ENCODE measurements at places on chromosomes 2 and 18. TPM values are rescaled to one million over a fixed set of nuclear protein-coding genes. Genes with fewer than 3 reads are reported as not detected.

- H3K4me1 ChIP-seq, result no peaks in the 10 kb centered on the region
- no peak for DNase-seq
- H3K27ac ChIP-seq, result no peak overlapping the region
These were observed 89.5 kb upstream of the LMAN1 start for GRCh38 chr18:59448546-59448945.

The GLI2 gene
- 4.1 TPM for polyA plus RNA-seq

DNA sequence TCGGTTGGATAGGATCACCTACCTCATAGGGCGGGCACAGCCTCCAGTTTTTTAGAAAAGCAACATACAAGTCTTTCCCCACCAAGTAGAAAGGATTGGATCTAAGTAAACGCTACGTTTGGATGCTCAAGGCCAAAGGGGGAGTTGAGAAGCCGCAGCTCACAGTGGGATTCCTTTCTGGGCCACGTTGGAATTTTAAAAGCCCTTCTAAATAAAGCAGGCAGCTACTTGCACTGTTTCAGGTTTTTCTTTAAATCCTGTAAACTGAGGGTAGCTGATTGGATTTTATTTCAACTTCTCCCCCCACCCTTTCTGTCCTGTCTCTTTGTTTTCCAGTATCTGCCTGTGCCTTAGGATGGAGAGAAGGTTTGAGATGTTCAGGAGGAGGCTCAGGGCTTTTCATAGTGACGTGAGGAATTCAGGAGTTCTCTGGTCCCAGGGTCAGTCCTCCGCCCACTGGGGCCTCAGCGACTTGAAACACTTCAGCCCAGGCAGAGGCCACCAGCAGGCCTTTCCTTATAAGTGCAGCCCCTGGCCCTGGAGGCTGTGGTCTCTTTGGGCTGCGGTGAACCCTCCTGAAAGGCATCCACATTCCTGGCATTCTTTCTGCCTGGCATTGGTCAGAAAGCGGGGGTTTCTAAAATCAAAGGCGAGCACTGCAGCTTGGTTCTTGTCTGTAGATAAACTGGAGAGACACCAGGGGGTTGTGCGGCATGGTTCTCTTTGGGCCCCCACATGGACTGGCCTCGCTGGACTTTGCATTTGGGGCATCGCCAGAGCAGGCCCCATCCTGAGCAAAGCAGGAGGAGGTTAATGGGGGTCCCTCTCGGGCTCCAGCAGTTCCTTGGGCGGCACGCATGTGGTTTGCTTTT lies 44.5 kb downstream of the SH3BP4 start:
- H3K36me3 ChIP-seq, result peaks cover 20% of the 10 kb centered on the region
- DNase-seq, result no peak
- no peaks in the 10 kb centered on the region for H3K27me3 ChIP-seq

DNA sequence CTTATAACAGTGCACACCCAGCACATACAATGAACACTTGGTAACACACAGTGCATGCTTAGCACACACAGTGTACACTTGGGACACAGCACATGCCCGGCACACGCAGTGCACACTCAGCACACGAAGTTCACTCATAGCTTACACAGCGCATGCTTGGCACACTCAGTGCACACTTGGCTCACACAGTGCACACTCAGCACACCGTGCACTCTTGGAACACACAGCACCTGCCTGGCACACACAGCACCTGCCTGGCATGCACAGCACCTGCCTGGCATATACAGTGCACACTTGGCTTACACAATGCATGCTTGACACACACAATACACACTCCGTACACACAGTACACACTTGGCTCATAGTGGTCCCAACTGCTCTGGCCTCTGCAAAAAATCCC lies 128.2 kb downstream of the GALR1 start:
- DNase-seq, result no peak
- H3K27me3 ChIP-seq, result no peaks in the 10 kb centered on the region
- H3K27ac ChIP-seq, result no peak overlapping the region
- H3K36me3 ChIP-seq, result no peaks in the 10 kb centered on the region

GRCh38 chr2:102704531-102704930 lies 57.3 kb upstream of the TMEM182 start:
- peaks cover 6% of the 10 kb centered on the region for H3K4me1 ChIP-seq
- no peaks in the 10 kb centered on the region for H3K27me3 ChIP-seq
- no peak overlapping the region for H3K27ac ChIP-seq
- no peak for DNase-seq
- no peaks in the 10 kb centered on the region for H3K36me3 ChIP-seq

DNA sequence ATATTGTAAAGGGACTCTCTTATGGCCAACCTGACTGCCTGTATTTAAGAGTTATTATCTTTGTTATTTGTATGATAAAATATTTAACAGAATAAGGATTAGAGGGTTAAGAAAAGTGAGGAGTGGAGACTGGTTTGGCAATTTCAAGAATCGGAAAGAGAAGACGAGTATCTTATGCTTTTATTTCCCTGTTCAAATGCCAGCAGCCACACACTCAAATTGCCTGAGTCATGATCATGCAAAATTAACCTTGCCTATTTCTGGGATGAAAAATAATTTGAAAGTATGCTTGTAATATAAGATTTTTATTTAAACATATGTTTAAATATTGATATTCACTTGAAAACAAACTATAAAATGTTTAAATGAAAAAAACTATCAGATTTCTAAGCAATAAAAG lies 188.6 kb downstream of the CD226 start:
- H3K27ac ChIP-seq, result no peak overlapping the region
- H3K4me1 ChIP-seq, result no peaks in the 10 kb centered on the region
- no peak for DNase-seq
- H3K36me3 ChIP-seq, result no peaks in the 10 kb centered on the region
- H3K4me3 ChIP-seq, result no peak overlapping the region
- no peaks in the 10 kb centered on the region for H3K27me3 ChIP-seq

The PPP4R3B gene
- polyA plus RNA-seq, result 82.0 TPM

- no peak overlapping the region for H3K27ac ChIP-seq
- no peaks in the 10 kb centered on the region for H3K36me3 ChIP-seq
- no peak overlapping the region for H3K4me3 ChIP-seq
- H3K27me3 ChIP-seq, result peaks cover 88% of the 10 kb centered on the region
These were observed 3.1 kb downstream of the WNT10A start for GRCh38 chr2:218883491-218884490.

The CDH7 gene
- 0.22 TPM for polyA plus RNA-seq

The L3MBTL4 gene
- 4.0 TPM for polyA plus RNA-seq

GRCh38 chr2:210360412-210360811 lies 45.4 kb upstream of the MYL1 start:
- no peak overlapping the region for H3K4me3 ChIP-seq
- no peaks in the 10 kb centered on the region for H3K4me1 ChIP-seq
- H3K27me3 ChIP-seq, result no peaks in the 10 kb centered on the region
- no peak for DNase-seq
- H3K27ac ChIP-seq, result no peak overlapping the region

GRCh38 chr2:221270806-221271205 lies 301.3 kb downstream of the EPHA4 start:
- H3K4me1 ChIP-seq, result no peaks in the 10 kb centered on the region
- H3K4me3 ChIP-seq, result no peak overlapping the region
- no peaks in the 10 kb centered on the region for H3K36me3 ChIP-seq
- H3K27ac ChIP-seq, result no peak overlapping the region
- no peaks in the 10 kb centered on the region for H3K27me3 ChIP-seq
- no peak for DNase-seq

- DNase-seq, result peak; percentile 64
- H3K4me3 ChIP-seq, result no peak within 1 kb of the TSS
- no peaks in the 10 kb centered on the region for H3K36me3 ChIP-seq
These were observed at the start of gene MC4R for GRCh38 chr18:60372596-60372995. Gene MC4R (minus strand): TSS chr18:60372775. CDS start chr18:60372349, 426 bp downstream.

GRCh38 chr2:216661639-216662375 lies 28.6 kb downstream of the IGFBP2 start:
- H3K27me3 ChIP-seq, result no peaks in the 10 kb centered on the region
- H3K4me3 ChIP-seq, result no peak overlapping the region

DNA sequence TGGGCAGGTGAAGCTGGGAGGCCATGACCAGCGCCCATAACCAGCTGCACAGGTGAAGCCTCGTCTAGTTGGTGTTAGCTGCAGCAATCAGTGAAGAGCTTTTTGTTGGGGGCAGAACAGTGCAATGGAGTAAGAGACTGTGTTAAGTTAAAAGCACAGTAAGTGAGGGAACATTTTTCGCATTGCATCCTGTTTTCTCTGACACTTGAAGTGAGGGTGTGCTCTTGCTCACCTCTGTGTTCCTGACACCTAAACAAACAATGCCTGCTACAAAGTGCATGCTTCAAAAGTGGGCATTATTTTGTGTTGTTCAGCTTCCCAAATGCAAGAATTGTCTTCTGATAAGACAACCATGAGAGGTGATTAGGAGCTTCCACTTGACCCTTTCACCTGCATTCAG lies 324.0 kb upstream of the ACVR2A start:
- H3K4me3 ChIP-seq, result no peak overlapping the region
- DNase-seq, result no peak
- no peaks in the 10 kb centered on the region for H3K4me1 ChIP-seq

DNA sequence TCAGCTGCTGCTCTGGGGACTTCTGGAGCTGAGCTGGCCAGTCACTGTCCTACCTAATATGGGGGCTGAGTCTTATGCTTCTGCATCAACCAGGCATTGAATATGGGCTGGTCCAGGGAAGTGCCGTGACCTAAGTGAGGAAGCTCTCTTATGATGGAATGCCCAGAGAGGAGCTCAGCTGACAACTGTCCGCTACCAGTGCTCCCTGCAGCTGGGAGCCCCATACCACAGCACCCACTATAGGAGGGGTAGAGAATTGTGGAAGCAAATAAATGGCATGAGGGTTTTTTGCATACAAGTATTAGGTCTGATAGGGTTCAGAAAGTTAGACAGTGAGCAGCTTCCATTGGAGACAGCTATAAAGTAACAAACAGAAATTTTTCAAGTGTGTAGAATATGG lies 4.5 kb downstream of the TIMM21 start:
- H3K4me1 ChIP-seq, result peaks cover 6% of the 10 kb centered on the region
- H3K27me3 ChIP-seq, result no peaks in the 10 kb centered on the region
- H3K4me3 ChIP-seq, result no peak overlapping the region
- DNase-seq, result no peak
- no peak overlapping the region for H3K27ac ChIP-seq

- H3K27ac ChIP-seq, result no peak overlapping the region
- H3K36me3 ChIP-seq, result no peaks in the 10 kb centered on the region
- no peak overlapping the region for H3K4me3 ChIP-seq
- DNase-seq, result no peak
These were observed 87.5 kb upstream of the CTAGE1 start for GRCh38 chr18:22505141-22505591.

DNA sequence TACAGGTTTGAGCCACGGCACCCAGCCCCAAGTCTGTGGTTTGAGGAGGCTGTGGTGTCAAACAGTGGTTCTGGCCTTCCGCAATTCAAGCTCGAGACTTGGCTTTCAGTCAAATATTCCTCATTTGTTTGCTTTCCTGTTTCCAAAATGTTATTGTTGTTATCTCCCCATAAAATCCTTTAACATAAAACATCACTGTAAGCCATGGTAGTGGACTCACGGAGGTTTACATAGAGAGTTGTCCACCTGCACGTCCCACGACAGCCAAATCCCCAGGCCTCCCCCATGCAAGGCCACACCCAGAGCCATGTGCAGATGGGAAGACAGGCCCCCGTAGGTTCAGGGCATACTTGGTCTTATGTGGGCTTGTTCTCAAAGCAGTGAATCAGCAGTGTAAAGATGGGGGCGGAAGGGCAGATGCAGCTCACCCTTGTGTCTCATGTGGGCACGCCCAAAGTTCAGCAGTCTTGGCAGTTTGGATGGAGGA lies 18.9 kb upstream of the ST3GAL5 start:
- no peak overlapping the region for H3K27ac ChIP-seq
- DNase-seq, result no peak
- no peaks in the 10 kb centered on the region for H3K36me3 ChIP-seq
- peaks cover 5% of the 10 kb centered on the region for H3K4me1 ChIP-seq
- no peak overlapping the region for H3K4me3 ChIP-seq

DNA sequence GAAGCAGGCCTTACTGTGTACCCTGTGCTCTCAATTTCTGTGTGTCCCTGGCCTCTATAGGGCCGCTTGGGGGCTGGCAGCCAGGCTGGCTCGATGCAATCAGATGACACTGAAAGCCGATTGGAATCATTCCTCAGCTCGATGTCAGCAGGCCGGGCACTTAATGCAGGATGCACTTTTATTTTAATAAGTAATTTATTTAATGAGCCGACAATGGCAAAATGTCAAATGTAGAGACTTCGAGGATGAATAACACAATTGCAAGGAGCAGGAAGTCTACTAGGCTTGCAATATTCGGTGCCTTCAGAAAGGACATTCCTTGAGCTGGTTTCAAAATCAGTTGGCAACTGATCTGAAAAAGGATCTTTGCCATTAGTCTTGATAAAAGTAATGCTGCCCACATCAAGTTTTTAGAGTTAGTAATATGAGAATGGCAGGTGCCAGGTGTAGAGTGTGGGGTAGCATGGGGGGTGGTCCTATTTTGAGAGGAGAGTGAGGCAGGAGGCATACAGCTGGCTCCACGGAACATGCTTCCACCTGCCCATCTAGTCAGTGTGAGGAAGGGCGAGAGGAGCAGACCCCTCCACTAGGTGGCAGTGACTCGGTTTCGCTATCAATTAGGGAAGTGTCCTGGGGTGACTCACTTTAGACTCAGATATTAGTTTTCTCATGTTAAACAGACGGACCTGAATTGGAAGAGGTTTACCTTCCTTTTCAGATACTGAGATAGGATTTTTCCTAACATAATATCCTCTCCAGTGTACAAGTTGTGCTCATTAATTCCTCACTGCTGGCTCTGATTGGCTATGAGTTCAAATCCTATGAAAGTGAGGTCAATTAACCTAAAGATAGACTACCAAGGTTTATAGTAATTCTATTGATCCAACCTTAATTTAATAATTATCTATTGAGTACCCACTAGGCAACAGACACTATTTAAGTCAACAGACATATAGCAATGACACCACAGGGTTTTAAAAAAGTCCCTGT lies 80.9 kb downstream of the NABP1 start:
- no peak overlapping the region for H3K27ac ChIP-seq
- H3K4me3 ChIP-seq, result no peak overlapping the region
- peak; percentile 19 for DNase-seq

GRCh38 chr2:173983391-173983871 lies 18.3 kb upstream of the SP3 start:
- no peak overlapping the region for H3K4me3 ChIP-seq
- H3K36me3 ChIP-seq, result no peaks in the 10 kb centered on the region
- peaks cover 15% of the 10 kb centered on the region for H3K4me1 ChIP-seq
- H3K27me3 ChIP-seq, result no peaks in the 10 kb centered on the region
- H3K27ac ChIP-seq, result no peak overlapping the region
- no peak for DNase-seq

The CCDC150 gene
- 16.1 TPM for polyA plus RNA-seq

- H3K36me3 ChIP-seq, result no peaks in the 10 kb centered on the region
- H3K27ac ChIP-seq, result no peak within 1 kb of the TSS
- H3K4me1 ChIP-seq, result peaks cover 13% of the 10 kb centered on the region
- DNase-seq, result no peak
These were observed at the start of gene WNT10A for GRCh38 chr2:218880102-218880858. Gene WNT10A (plus strand): TSS chr2:218880852. CDS start chr2:218880996, 144 bp downstream.

The NTSR2 gene
- not detected for polyA plus RNA-seq

The SFTPB gene
- polyA plus RNA-seq, result 0.01 TPM

All from large intestine (tissue), 12 donors.